HT-29 (cell line): ENCODE measurements at places on chromosomes 7 and 10. TPM values are rescaled to one million over a fixed set of nuclear protein-coding genes. Genes with fewer than 3 reads are reported as not detected.
A peak's percentile ranks its signal among the peaks of the same experiment; 100 is the strongest.

DNA sequence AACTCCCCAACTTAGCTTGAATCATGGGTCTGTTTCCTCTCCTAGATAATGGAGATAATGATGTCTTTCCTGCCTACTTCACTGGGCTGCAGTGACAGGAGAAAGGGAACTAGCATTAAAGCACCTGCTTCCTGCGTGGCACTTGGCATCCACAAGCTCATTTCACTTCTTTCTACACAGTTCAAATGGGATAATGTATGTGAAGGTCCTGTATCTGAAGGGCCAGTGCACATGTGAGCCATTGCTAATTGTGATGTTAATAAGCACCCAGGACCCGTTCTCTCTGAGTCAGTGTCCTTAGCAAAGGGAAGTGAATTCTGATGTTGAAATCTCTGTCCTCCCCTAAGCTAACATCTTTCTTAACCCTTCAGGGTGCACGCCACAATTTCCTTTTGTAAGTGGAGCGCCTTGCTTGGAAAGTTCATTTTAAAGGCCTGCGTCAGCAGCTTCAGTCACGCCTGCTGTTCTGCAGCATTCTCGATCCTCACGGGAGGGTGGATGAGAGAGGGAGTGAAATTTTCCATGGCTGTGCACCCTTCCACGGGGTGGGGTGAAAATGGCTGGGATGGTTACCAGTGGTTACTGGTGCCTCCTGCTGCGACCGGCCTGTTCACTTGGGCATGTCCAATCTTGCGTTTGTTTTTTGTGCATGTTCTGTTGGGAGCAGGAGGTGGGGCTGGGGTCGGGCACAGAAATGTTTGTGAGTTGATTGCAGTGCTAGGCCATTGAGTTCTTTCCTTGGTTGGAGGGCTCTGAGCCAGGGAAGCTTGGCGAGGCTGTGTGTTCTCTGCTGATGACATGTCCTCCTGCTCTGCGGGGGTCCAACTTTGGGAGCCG is 59.2 kb downstream of the HK1 start:
- no peak for DNase-seq

DNA sequence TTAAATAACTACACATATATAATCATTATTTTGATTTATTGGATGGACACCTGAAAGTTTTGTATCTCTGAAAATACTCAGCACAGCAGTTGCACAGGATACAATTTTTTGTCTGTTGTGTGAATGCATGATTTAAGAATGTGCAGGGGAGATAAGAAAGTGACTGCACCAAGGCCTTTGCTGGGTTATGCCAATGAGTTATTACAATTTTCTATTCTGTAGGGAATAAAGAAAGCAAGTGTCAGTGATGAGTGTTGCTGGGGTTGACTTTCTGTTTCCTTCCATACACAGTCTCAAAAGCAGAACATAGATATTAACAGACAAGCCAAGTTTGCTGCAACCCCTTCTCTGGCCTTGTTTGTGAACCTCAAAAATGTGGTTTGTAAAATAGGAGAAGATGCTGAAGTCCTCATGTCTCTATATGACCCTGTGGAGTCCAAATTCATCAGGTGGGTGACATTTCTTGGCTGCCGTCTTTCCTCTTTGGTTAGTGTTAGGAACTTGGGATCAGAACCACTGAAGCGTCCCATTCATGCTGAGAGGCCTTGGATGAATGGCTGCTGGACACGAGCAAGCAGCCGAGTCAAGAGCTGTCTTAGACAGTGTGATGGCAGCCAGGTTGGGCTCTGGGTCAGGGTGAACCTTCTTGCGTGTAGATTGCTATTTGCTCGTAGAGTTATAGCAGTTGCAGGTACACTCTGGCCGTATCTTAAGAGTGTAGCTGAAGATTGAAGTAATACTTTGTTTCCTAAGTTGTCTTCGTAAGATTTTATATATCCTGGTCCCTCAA is 92.8 kb downstream of the DOCK1 start:
- no peak for DNase-seq

GRCh38 chr7:152704796-152705384 is 28.9 kb upstream of the XRCC2 start:
- DNase-seq = peak; percentile 11

MEOX2 gene
- not detected in 2 replicates for total RNA-seq

KMT2E gene
- total RNA-seq = 49.6 and 54.3 TPM in 2 replicates

- no peak for DNase-seq
These were observed 339.3 kb downstream of the PARD3 start for GRCh38 chr10:34475786-34476185.

- DNase-seq = no peak
These were observed 102.7 kb downstream of the FAM53B start for GRCh38 chr10:124641282-124642087.

DNA sequence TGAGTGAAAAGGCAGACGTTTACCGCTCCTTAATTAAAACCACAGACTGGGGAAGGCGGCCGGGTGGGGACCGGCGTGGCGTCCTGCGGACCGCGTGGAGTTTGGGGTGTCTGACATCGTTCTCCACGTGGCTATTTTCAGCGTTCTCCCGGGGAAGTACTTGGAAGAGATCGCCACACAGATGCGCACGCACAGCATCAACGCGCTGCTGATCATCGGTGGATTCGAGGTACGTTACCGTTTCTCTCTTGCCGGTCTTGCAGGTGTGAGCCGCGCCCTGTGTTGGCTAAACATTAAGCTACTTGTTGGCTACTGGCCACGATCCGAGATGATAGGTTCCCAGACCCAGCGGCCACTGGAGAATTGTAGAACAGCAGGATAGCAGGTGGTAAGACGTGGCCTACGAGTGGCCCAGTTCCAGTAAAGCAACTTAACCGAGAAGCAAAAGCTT is 51.3 kb downstream of the PFKP start:
- DNase-seq = no peak

DNA sequence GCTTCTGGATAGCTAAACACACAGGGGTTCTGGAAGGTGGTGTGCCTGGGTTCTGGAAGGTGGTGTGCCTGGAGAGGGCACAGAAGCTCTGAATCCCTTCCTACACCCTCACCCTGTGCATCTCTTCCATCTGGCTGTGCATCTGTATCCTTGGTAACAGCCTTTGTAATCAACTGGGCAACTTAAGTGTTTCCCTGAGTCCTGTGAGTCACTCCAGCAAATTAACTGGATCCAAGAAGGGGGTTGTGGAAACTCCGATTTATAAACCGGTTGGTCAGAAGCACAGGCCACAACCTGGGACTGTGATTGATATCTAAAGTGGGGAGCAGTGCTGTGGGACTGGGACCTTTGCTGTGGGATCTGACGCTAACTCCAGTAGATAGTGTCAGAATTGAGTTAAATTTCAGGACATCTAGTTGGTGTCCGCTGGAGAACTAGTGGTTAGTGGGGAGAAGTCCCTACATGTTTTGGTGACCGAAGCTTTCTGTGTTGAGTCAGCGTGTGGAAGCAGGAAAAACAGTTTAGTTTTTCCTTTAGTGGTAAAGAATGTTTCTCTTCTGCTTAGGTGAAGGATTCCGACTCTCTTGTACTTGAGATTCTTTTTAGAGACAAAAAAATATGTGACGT is 228.1 kb downstream of the BMPER start:
- DNase-seq = peak; percentile 10

GRCh38 chr10:110793128-110793812 is 78.5 kb upstream of the PDCD4 start:
- no peak for DNase-seq

NXPH1 gene
- not detected in 2 replicates for total RNA-seq

- DNase-seq = no peak
These were observed 402.6 kb downstream of the AUTS2 start for GRCh38 chr7:70000737-70001348.

- DNase-seq = no peak
These were observed 391.8 kb upstream of the MKI67 start for GRCh38 chr10:128518000-128518399.

- DNase-seq = peak; percentile 34
These were observed 106.2 kb upstream of the KCTD7 start for GRCh38 chr7:66522518-66522917.

GRCh38 chr7:102101111-102101551 is 185.5 kb upstream of the SH2B2 start:
- no peak for DNase-seq

- DNase-seq = no peak
These were observed 9.2 kb upstream of the SEMA3E start for GRCh38 chr7:83658126-83658525.

CAPZA2 gene
- 61.7 and 62.9 TPM in 2 replicates for total RNA-seq

- no peak for DNase-seq
These were observed 27.4 kb upstream of the TMEM72 start for GRCh38 chr10:44883593-44884331.
